Myocyte (in vitro differentiated cells): ENCODE measurements at places on chromosomes 4 and X.

DNA sequence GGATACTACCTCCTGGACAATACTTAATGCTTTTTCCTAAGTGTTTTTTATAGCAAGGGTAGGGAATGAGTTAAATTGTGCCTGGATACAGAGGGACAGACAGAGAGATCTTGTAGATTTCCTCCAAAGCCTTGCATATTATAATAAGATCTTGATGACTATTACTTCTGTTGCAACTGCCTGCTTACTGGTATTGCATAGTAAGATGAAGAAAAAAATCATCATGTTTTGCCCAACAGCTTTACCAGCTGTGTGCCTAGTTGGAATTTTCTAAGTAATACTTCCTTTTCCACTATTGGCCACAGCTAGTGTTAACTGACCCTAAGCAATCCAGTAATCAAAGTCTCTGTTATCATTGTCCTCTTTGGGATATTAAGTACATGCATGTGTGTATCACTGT is 139.0 kb downstream of the DCK start:
- DNase-seq, result no peak

GRCh38 chr4:88320224-88320779 is 35.9 kb upstream of the PPM1K start:
- peak; percentile 63 for DNase-seq

DNA sequence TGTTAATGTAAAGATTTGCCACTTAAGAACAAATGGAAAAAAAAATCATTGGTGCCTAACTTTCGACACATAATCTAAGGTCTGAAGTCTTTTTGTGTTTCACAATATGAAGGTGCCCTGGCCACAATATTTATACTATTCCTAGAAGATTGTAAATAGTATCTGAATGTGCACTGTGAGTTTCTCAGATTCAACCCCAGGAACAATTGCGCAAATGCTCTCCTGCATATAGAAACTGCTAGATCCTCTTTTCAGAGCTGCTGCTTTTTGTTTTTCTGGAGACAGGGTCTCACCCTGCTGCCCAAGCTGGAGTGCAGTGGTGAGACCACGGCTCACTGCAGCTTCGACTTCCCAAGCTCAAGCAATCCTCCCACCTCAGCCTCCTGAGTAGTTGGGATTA is 480.1 kb upstream of the FTHL17 start:
- DNase-seq, result no peak

DNA sequence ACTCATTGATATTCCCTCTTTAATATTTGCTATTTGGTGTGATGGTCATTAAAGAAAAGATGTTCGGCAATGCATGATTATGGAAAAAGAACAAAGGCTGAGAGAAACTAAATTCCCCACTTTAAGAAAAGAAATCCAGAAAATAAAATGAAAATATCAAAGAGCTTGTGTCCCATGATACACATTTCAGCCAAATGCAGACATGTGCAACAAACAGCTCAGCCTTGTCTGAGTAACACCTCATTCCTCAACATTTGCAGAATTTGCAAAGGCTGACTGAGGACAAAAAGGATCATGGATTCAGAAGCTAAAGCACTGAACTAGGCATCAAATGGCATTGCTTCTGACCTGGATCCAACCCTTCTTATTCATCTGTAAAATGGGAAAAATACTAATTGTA is 281.0 kb downstream of the RAB28 start:
- no peak for DNase-seq

DNA sequence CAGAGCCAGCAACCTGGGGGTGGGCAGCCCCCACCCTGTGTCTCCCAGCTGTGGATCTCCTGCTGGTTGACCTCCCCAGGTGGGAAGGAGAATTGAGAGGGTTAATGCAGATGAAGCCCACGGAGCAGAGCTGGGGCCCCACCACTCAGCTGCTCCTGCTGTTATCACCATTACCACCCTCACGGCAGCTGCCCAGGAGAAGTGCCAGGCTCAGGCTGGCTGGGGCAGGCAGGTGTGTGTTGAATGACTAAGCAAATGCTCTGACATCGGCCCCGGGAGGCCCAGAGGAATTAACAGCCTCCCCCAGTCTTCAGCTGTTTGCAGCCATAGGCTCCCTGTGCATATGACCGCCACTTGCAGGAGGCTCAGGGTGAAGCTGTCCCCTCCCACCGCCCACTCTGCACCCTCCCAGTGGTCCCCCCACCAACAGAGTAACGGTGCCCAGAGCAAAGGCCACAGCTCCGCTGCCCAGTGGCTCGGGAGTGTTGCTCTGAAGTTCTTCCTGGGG is 133.8 kb downstream of the CPZ start:
- peak; percentile 16 for DNase-seq

GRCh38 chr4:44869222-44869882 is 143.0 kb upstream of the GNPDA2 start:
- no peak for DNase-seq

- no peak for DNase-seq
Observed at GRCh38 chr4:101992446-101992845, 201.9 kb downstream of the BANK1 start.

DNA sequence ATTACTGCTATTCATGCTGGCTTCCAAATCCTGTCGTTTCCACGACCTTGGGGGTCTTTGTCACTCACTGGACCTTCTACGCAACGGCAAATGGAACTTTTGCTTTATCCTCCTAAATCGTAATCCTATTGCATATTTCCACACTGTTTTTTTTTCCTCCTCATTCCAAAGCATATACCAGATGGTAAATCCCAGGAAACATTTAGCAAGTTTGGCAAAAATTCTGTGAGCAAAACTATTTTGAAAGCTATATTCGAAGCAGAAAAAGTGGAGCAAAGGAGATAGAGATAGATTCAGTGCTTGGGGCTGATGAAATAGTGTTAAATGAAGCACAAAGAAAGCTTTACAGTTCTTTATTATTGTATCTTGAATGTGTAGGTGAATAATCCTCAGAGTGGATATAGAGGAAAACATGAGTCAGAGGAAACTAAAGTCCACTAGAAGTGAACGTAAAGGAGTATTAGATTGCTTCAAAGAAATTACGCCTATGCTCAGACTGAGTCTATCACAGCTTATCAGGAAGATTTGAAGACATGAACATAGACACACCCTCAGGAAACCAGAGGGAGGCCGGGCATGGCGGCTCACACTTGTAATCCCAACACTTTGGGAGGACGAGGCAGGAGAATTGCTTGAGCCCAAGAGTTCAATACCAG is 50.2 kb upstream of the FAM9A start:
- DNase-seq, result no peak

- no peak for DNase-seq
Observed at GRCh38 chr4:73452953-73453700, 17.1 kb downstream of the AFP start.

- DNase-seq, result peak; percentile 38
Observed at GRCh38 chr4:147340591-147341120, 140.2 kb upstream of the EDNRA start.

DNA sequence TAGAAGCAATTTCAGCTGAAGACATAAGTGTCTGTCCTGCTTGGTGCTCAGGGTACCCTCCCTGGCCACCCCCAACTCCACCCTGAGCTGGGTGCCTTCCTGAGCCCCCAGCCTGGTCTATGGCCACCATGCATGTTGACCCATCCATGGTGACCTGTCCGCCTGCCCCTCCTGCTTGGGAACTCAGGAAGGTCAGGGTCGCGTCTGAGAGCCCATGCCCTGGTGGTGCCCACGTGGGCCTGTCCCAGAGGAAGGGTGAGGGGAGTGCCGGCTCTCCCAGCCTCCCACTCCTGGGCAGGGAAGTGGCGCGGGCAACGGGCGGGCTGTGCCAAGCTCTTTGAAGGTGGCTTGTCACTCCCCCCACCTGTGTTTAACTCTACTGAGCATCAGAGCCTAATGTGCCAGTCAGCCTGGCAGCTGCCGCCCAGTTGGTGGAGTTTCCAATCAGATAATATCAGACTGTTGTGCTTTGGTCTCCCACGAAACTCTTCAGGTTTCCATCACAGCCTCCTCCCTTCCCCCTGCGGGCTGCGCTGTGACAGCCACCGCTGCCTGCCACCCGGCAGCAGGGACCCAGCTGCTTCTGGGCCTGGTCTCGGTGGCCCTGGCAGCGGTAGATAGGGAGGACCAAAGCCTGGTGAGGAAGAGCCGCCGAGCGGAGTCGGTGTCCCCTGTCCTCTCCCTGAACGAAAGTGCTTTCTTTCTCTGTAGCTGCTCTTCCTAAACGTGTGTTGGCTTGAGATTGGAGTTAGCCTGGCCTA is 4.8 kb downstream of the SH3BP2 start:
- no peak for DNase-seq

DNA sequence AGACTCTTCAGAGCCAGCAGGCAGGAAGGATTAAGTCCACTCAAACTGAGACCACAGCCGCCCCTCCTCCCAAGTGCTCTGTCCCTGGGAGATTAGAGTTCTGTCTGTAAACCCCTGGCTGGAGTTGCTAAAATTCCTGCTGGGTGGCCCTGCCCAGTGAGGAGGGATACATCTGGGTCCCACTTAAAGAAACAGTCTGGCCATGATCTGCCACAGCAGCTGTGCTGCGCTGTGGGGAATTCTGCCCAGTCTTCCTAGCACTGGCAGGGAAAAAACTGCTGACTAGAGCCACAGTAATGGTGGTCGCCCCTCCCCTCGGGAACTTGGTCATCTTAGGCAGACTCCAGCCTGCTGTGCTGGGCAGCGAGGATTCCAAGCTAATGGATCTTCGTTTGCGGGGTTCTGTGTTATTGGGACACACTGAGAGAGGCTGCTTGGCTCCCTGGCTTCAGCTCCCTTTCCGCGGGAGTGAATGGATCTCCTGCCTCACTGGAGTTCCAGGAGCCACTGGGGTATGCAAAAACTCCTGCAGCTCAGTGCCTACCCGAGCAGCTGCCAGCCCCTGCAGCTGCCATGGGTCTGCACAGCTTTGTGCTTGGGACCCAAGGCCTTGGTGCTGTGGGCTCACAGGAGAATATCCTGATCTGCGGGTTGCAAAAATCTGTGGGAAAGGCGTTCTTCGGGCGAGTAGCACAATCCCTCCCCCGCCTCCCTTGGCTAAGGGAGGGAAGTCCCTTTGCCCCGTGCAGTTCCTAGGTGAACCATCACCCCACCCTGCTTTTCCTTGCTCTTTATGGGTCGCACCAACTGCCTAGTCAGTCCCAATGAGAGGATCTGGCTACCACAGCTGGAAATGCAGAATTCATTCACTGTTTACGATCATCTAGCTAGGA is 15.7 kb downstream of the ZXDB start:
- peak; percentile 17 for DNase-seq

DNA sequence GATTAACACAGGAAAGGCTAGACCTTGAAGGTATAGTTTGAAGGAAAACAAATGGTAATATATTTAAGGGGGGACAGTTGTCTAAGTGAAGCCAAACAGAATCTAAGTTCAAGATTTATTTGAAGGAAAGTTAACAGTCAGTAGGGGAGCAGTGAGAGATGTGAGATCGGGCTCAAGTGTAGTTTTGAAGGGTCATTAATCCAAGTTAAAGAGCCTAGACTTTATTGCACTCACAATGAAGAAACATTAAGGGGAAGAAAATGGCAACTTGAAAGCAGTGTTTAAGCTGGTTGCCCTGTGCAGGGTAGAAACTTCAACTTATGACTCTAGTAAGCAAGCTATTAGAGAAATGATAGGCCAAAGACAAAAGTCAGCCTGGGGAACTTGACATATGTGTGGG is 1952.2 kb downstream of the PCDH7 start:
- no peak for DNase-seq

DNA sequence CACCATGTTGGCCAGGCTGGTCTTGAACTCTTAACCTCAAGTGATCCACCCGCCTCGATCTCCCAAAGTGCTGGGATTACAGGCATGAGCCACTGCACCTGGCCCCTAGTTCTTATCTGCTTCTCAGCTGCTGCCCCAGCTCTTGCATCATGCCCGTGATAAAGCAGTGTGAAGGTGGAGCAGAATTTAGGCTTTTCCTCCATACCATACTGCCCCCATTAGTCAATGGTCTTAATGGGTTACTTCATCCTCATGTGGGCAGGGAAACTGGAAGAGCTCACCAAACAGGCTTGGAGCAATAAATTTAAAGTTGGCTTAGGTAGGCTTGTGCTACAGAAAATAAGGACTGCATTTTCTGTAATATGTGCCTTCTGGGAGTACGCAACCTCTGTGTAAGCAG is 636.9 kb upstream of the BOD1L1 start:
- no peak for DNase-seq

- peak; percentile 0 for DNase-seq
Observed at GRCh38 chrX:21225643-21226042, 148.6 kb upstream of the CNKSR2 start.

DNA sequence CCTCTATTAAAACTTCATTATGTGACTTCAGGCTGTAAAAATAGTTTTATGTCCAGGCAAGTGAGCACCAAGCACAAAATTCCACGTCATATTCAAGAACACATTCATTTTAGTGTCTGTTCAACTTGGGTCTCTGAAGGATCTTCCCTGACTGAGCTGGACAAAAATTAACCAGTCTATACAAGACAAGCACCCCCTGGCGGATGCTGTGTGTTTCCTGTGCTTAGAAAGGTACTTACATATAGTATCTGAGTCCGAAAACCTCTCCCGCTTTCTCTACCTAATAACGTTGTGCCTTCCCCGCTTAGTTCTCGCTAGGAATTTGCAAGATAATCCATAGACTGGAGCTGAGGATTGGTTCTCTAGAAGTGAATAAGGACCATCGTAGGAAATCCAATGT is 2214.5 kb upstream of the TENM3 start:
- DNase-seq, result no peak

- DNase-seq, result no peak
Observed at GRCh38 chrX:84666086-84666485, 163.8 kb upstream of the HDX start.

- no peak for DNase-seq
Observed at GRCh38 chr4:188658958-188659522, 519.8 kb downstream of the TRIML1 start.

DNA sequence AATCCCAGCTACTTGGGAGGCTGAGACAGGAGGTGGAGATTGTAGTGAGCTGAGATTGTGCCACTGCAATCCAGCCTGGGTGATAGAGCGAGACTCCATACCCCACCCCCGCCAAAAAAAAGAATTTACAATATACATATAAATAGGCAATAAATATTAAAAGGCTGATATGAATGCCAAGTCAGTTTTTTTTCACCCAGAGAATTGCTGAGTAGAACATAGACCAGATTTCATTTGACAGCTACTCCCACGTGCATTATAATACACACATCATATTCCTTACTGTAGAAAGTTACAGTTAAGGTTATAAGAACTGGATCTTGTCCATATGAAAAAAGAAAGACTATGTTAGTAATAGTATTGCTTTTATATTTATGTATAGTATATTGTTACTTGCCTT is 18.7 kb upstream of the CCNI start:
- DNase-seq, result no peak

DNA sequence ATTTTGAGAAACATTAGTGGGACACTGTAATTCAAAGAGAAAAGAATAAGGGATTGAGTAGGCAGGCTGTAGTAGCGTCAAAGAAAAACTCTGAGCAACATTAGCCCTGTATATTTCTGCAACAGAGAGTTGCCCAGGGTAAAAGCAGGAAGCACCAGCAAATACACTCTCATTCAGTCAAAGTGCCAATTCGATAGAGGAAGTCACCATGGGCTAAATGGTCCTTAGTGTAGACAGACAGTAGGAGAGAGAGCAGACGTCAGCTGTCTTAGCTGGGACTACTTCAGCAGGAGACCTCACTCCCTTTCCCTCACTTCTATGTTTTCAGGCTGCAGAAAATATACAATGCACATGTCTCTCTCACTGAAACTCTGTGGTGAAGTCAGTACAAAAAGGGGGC is 2073.8 kb upstream of the TENM3 start:
- no peak for DNase-seq
